Heart right ventricle (tissue), 16 donors: ENCODE measurements at places on chromosomes 4 and X.
A peak's percentile ranks its signal among the peaks of the same experiment; 100 is the strongest.

DNA sequence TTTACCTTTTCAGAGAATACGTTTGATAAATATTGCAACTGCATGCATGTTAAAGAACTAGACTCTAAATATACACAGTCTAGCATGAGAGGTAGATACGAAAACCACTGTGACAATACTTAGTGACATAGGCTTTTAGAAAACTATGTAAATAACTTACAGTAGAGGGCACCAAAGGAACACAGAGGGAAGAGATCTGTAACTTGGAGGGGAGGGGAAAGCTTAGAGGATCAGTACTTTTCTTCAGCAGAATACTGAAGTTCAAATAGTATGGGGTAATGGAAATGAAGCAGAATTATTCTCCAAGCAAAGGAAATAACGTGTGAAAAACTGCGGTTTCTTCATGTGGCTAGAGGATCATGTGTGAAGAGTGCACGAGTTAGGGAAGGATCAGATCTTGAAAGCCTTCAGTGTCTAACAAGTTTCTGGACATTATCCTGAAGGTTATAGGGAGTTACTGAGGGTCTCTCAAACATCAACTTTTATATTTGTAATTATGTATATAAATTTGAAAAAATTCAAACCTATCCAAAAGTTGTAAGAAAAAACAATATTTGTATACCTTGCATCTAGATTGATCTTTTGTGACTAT lies 264.3 kb downstream of the NPFFR2 start:
- no peak for DNase-seq

GRCh38 chr4:107900508-107900907 lies 30.8 kb upstream of the CYP2U1 start:
- no peak for DNase-seq

GRCh38 chrX:38282049-38282448 lies 45.3 kb downstream of the RPGR start:
- peak; percentile 4 for DNase-seq

DNA sequence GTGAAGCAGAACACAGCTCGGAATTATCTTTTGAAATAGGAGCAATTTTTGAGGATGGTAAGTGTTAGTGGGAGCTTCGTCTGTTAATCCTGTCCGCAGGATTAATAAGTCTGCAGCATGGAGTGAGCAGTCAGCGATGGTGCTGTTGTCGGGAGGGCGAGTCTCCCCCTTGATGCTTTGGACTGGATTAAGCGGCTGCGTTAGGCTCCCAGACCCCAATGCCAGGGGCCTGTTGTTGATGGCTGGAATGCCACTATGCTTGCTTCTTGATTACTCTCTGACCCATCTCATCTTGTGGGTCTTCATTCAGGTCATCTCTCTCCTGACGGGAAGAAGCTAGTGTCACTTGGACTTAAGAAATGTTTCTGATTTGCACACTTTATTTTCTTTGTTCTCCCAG lies 332.6 kb downstream of the ARHGAP10 start:
- no peak for DNase-seq

GRCh38 chr4:144712775-144713174 lies 66.8 kb downstream of the HHIP start:
- DNase-seq, result no peak

GRCh38 chr4:72468904-72469502 lies 100.0 kb downstream of the ADAMTS3 start:
- no peak for DNase-seq

- DNase-seq, result no peak
These were observed 55.4 kb downstream of the ACOX3 start for GRCh38 chr4:8385106-8385505.

DNA sequence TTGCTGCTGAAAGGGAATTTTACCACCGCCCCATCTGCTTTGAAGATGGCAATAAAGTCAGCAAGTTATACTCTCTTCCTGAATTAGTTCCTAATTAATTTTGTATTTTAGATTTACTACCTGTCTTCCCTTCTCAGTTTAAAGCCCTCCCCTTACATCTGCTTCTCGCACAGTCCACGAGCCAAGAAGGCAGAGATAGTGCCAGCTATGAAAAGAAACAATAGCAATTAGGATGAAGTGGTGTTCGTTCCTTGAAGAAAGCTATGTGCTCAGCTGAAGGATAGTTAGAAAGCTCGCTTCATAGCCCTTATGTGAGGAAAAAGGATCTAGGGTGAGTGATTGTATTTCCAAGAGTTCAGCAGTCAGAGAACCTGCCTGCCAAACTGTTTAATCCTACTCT lies 1678.8 kb upstream of the TENM3 start:
- no peak for DNase-seq

GRCh38 chrX:124282580-124282979 lies 49.9 kb upstream of the TEX13D start:
- DNase-seq, result no peak

DNA sequence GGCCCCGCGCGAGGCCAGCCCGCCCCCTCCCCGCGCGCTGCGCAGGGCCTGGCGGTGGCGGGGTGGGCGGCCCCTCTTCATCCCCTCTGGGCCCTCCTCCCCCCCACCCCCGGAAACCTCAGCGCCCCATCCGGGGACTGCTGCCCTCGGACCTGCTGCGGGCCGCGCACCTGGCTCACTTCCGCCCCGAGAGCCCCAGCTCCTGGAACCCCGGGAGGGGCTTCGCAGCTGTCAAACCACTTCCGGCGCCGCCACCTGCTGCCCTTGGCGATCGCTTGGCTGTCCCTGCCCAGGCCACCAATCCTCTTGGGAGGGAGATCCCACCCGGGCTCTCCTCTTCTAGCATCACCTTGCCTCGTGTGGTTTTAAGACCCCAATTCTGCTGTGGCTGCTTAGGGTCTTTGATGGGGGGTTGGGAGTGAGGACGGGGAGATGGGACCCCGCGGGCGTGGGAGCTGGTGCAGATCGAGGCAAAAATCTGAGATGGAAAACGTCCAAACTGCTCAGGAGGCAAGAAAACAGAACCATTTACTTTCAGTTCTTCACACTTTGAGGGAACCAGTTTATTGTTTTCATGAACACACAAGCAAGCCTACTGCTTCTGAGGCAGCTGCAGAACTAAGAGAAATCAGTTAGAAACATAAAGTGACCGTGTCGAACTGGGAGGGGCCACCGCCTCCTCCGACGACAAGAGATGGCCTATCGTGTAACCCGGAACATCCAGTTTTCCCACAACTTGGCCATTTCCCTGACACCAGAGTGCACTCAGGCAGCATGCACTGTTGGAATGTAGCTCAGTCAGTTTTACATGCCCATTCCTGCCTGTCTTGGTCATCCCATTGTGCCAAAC lies 754 bp downstream of the MTMR1 start:
- DNase-seq, result peak; percentile 29

GRCh38 chr4:140754918-140755773 lies 1.0 kb downstream of the TBC1D9 start:
- no peak for DNase-seq

- DNase-seq, result no peak
These were observed 1577.5 kb upstream of the PCDH7 start for GRCh38 chr4:29142708-29143107.

GRCh38 chrX:50168241-50168687 lies 32.5 kb downstream of the AKAP4 start:
- DNase-seq, result no peak

DNA sequence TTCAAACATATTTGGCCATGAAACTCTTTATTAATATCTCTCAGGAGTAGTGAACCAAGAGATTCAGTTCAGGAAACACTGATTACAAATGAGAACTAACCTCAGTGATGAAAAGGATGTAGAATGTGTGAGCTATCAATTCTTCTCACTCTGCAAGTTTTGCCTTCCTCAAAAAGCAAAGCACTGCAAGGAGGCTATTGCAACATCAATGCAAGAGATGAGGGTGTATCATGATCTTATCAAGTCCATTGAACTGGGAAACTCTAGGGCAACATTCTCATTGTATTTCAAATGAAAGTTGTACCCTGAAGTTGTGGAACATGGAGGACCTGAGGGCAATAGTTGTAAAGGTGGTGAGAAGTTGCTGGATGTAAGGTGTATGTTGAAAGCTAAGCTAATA lies 56.4 kb upstream of the VEGFC start:
- DNase-seq, result no peak

DNA sequence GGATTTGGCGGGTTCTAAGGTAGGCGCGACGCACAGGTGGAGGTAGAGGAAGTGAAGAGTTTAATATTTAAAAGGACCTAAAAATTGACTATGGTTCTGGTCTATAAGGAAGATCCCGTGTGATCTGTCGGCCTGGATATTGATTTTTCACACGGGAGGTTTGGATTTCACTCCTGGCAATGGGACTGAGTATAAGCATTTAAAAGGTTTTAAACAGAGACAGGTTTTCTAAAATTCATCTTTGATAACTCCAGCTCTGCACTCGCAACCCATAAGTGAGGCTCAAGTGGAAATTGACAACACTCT lies 394 bp upstream of the UXT start:
- no peak for DNase-seq

DNA sequence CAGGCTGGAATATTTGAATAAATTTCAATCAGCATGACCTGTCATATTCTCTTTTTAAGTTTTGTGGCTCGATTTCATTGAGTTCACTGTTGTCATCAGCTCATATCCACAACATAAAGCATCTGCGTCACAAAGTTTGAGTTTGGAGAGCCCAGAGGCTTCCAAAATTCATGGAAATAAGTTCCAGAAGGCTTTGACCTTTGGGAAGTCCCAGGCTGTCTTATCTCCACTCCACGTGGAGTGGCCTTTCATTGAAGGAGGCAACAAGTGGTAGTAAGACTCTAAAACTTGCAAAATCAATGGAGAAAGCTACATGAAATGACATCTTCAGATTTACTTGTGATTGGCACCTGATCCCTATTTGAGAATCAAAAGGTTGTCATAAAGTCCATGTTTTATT lies 54.1 kb upstream of the UNC5C start:
- no peak for DNase-seq

- no peak for DNase-seq
These were observed 33.0 kb downstream of the SGMS2 start for GRCh38 chr4:107857741-107858140.

DNA sequence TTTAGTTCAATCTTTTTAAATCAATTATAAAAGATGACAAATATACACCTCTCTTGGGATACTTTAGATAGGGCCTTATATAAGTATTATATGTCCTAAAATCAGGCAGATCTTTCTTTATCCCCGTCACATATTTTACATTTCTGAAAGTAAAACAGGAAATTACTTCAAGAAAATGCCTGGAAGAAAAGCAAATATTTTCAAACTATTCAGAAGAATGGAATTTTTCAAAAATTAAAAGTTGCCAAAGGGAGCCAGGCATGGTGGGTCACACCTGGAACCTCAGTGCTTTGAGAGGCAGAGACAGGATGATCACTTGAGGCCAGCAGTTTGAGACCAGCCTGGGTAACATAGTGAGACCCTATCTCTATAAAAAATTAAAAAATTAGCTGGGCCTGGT lies 34.4 kb downstream of the MGARP start:
- no peak for DNase-seq

GRCh38 chrX:54452920-54453319 lies 12.7 kb downstream of the TSR2 start:
- no peak for DNase-seq

- DNase-seq, result no peak
These were observed 186.0 kb downstream of the DCHS2 start for GRCh38 chr4:154305616-154306015.

GRCh38 chr4:173505924-173506518 lies 24.0 kb downstream of the HAND2 start:
- peak; percentile 66 for DNase-seq

- DNase-seq, result no peak
These were observed 238.1 kb downstream of the ARAP2 start for GRCh38 chr4:36006226-36006625.

DNA sequence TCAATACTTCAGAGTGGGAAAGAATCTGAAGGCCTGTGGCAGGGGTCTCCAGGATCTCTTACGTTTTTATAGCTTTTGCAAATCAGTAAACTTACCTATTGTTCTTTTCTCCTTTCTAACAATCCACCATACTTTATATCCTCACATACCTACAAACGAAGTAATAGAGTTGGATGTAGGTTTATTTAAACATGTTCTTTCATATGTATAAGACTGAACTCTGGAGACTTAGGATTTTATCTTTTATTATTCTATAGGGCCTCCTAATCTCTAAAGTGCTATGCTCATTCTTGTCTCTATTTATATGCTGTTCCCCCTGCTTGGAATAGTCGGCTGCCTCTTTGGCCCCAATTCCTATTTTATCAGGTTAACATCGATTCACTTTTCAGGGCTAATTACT lies 43.8 kb upstream of the NUDT6 start:
- no peak for DNase-seq

GRCh38 chrX:150012647-150013381 lies 74.5 kb upstream of the EOLA2 start:
- DNase-seq, result no peak

DNA sequence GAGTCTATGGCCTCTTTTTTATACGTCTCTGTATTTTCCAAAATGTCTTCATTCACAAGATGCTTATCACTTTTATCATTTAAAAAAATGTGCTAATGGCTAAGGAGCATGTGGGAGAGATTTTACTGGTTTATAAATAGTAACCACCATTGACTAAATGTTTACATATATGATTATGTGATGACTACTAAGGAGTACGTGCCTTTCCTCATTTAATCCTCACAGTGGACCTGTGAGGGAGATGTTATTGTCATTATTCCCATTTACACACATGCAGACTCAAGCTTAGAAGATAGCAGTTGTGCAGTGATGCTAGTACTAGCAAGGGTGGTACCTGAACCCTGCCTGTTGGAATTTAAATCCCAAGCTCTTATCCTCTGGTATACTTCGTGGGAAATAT lies 2.4 kb downstream of the SRD5A3 start:
- no peak for DNase-seq

- peak; percentile 77 for DNase-seq
These were observed at the start of gene MORC4 for GRCh38 chrX:107000013-107000515. TSS of gene MORC4 (minus strand) at chrX:107000212. CDS start at chrX:106999969, 243 bp downstream.

GRCh38 chr4:74431113-74431826 lies 13.7 kb upstream of the AREG start:
- no peak for DNase-seq

GRCh38 chr4:2261110-2261852 lies 628 bp downstream of the MXD4 start:
- peak; percentile 58 for DNase-seq

- DNase-seq, result no peak
These were observed 18.7 kb upstream of the MAN2B2 start for GRCh38 chr4:6556263-6556662.

GRCh38 chr4:147538711-147539110 lies 57.8 kb downstream of the EDNRA start:
- no peak for DNase-seq
